Inflammatory macrophage treated with lipopolysaccharide for 1 hour (primary cell): ENCODE measurements at places on chromosomes 5 and 9.

DNA sequence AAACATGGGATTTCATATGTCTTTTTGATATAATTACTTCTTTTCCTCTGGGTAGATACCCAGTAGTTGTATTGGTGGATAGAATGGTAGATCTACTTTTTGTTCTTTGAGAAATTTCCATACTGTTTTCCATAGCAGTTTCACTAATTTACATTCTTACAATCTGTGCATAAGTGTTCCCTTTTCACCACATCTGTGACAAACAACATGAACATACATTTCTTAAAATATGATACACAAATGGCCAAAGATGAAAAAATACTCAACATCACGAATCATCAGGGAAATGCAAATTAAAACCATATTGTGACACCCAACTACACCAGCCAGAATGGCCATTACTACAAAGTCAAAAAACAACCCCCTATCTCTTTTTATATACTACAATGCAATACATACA lies 1778.5 kb upstream of the ACO1 start:
- DNase-seq, result no peak

GRCh38 chr5:159762921-159763320 lies 153.4 kb upstream of the ADRA1B start:
- no peak for DNase-seq

GRCh38 chr9:111533099-111533790 lies 8.3 kb downstream of the ZNF483 start:
- no peak for DNase-seq

DNA sequence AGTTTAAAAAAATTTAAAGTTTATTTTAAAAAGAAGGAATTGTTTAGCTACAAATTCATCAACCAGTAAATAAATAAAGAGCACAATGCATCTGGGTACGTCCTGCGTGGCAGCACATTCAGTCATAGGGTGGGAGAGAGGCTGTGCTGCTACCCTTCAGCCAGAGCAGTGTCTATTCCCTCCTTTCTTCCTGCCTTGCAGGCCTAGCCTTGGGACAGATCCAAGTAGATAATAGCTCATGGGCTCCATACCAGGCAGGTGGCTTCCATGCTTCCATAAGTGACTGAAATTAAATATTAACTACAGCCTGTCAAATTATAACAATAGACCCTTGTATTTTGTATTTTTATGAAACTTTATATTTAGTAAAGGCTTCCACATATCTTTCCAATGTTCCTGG lies 408.3 kb upstream of the RGMB start:
- DNase-seq, result no peak

DNA sequence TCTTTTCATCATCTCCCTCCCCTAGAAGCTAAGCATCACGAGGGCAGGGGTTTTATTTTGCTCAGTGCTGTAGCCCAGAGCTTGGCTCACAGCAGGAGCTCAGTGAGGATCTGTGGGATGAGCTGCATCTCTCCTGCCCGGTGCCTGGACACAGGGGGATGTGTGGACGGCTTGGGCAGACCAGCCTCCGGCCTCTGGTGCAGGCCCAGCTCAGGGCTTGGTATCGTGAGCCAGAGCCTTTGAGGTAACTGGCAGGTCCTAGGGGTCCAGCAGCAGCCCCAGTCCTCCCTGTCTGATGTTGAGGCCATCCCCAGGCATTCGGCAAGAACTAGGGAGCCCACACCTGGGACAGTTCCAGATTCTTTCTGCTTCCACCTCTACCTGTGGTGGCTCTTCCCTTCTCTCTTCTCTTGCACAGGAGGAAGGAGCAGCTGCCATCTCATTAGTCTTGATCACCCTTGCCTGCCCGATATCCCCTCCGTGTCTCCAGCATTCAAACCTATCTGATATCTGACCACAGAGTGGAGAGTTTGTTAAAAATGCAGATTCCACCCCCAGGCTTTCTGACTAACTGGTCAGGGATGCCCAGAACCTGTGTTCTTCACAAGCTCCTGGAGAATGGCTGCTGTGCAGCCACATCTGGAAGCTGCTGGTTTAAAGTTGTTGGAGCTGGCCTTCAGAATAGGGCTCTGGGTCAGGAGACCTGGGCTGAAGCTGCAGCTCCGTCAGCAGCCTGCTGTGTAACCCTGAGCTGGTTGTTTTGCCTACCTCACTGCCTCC lies 7.9 kb upstream of the SLC6A7 start:
- no peak for DNase-seq

- no peak for DNase-seq
These were observed 4.9 kb upstream of the CPLX2 start for GRCh38 chr5:175866377-175866907.

- DNase-seq, result no peak
These were observed 535.8 kb downstream of the SPATA31D1 start for GRCh38 chr9:82524407-82524806.

DNA sequence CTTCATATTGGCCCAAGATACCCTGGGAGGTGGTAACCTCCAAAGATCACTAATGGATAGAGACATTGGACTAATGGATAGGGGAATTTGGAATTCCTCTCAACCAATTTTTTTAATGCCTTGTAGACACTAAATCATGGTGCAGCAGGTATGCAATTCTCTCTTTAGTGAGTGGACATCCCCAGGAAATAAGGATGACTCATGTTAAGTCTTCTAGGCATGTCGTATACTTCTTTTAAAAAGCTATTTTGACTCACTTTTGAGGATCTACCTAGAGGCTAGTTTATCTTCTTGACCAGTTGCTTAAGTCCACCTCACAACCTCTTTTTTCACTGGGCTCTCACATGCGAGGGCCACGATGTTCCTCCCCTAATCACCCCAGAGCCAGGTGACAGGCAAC lies 211.6 kb upstream of the CDH12 start:
- DNase-seq, result no peak

DNA sequence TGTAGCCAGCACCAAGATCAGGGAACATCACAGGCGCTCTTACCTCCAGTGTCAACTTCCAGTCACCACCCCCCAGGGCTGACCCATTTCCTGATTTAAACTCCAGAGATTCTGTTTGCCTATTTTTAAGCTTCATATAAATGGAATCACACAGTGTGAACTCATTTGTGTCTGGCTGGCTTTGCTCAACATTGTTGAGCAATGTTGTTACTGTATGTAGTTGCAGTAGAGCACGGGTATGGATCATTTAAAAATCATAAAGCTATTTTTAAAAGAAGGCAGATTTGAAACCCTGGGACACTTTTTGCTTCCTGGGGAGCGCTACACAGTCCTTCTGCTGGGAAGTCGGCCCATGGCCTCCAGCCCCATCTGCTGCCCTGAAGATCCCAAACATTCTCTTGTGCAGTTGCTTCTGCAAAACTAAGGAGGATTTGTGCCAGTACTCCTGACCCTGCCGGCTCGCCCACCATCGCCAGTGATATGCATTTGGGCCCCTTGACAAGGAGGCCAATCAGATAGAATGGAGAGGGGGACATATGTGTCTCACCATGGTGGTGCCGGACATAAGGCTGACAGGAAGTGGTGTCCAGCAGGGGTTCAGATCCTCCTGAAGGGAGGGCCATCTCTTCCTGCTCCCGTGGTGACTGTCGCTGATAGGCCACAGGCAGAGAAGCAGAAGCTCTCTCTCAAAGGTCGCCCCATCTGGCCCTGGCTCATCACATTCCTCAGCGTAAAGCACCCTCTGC lies 13.3 kb downstream of the DCANP1 start:
- peak; percentile 72 for DNase-seq

DNA sequence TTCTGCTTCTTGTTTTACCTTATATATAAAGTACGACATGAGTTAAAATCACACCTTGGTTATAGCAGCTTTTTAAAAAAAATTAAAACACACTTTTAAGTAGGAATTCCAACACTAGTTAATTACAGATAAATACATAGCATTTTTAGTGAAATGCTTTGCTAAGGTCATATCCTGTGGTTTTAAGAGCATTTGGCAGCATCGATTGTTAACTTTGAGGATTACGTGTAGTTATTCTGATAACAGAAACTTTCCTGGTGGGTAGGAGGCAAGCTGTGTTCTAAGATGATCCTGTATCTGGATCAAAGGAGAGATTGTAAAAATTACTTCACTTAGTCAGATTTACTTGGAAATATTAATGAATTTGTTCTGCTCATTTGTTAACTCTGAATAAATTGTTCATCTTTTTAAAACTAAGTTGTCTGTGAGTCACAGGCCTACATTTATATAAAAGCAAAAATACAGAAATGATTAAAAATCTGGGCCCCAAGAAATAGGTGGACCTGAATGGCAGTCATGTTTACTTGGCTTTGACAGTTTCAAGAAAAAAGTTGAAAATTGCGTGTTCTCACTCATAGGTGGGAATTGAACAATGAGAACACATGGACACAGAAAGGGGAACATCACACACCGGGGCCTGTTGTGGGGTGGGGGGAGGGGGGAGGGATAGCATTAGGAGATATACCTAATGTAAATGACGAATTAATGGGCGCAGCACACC lies 58.3 kb downstream of the TRIO start:
- no peak for DNase-seq

DNA sequence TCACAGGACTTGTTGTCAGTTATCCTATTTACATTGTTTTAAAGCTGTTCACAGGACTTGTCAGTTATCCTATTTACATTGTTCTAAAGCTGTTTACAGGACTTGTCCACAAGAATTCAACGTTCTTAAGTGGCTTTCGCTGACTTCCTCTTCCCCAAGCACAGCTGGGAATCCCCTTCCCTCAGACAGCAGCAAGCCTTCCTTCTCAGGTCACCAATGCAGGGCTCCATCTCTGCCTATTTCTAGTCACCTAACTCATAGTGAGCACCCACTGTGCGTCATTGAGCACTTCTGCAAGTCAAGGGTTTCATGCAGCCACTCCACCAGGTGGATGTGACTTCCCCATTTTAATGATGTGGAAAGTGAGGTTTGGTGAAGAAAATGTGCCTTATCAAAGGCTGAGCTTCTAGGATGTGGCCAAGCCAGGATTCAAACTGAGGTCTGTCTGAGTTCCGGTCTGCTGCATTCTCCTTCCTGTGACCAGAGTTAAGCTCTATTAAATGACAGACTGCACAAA lies 109.8 kb upstream of the ZNF462 start:
- peak; percentile 22 for DNase-seq

DNA sequence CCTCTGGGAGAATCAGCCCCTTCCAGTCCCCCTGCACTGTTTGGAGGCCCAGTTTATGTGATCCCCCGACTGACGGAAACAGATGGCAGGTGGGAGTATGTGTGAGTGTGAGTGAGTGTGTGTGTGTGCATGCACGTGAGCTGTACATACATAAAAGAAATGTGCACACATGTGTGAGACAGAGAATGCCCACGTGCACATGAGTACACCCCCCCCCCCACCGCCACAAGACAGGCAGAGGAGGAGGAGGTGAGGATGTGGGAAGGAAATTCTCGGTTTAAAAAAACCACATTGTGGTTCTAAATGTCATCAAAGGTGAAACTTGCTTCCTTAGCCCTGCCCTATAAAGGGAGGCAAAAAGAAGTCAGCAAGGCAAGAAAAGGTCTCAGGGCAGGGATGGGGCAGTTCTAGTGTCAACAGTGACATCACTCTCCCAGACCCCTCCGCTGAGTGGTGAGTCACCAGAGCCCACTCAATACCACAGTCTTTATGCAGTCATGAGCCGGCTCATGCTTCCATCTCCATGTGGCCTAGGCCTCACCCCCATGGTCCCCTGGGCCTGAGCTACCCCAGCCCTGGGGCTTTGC lies 79.2 kb upstream of the HSPA9 start:
- DNase-seq, result peak; percentile 25

- DNase-seq, result no peak
These were observed 243.5 kb downstream of the ENC1 start for GRCh38 chr5:74396913-74397622.

- DNase-seq, result no peak
These were observed 38.9 kb upstream of the CEP72 start for GRCh38 chr5:573206-573605.

- DNase-seq, result peak; percentile 74
These were observed 27.1 kb upstream of the SLC6A19 start for GRCh38 chr5:1174122-1174936.

DNA sequence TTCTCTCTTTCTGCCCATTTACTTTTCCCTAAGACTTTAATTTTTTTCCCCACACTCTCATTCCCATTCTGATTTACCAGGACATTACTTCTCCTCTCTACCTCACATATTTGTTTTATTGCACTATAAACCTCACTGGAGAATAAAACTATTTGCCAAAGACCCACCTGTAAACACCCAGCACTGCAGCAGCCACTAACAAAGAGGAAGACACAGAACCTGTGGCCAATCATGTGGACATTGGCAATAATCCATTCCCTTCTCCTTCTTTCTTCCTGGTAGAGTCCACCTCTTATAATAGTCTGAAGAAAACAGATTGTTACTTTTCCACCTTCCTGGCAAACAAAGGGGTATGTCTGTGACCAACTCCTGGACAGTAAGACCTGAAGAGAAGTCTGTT lies 8.3 kb upstream of the THBS4 start:
- DNase-seq, result no peak

DNA sequence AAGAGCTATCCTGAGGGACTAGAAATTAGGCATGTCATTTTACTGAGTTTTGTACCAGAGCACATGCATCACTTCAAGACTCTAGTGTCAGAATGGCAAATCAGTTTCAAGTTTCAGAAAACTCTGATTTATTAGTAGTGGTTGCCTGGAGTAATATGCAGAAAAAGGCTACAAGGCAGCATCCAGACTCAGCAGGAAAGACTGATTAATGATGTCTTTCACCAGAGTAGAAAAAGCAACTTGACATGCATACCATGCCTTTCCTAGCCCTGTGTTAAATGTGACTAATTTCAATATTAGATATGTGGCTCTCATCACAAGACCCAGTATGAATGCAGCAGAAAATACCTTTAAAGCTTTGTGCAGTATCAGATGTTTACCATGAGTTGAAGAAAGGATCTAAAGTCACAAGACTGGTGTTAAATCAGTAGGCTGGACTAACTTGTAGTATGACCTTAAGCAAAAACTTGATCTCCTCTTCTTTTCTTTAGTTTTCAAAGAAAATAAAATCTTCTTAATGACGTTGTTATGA lies 1251.2 kb upstream of the C9orf72 start:
- DNase-seq, result no peak

GRCh38 chr5:122707796-122708195 lies 67.1 kb upstream of the SNX2 start:
- DNase-seq, result no peak

DNA sequence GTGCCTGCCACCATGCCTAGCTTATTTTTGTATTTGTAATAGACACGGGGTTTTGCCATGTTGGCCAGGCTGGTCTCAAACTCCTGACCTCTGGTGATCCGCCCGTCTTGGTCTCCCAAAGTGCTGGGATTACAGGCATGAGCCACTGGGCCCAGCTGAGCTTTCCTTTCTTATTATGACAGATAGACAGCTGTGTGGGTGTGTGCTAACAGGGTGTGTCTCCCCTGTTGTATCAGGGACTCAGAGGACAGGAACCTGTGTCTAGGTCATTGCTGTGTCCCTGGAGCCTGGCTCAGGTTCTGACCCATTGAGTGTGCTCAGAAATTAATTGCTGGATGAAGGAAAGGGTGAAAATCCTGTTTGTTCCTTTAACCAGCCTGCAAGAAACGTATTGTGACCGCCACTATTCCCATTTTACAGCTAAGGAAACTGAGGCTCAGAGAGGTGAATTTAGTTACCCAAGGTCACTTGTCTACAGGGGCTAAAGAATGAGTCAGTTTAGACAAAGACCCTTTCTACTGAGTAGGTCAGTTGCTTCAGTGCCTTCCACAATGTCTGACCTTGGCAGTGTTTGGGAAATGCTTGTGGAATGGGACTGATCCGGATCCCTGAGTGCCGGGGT lies 16.8 kb downstream of the NCS1 start:
- DNase-seq, result no peak
